NCI-H2081 treated with DMSO at 0.1 percent for 48 hours (cell line): ENCODE measurements at places on chromosomes 6 and 20.

- peak; percentile 4 for DNase-seq
These were observed 54.0 kb upstream of the BTN3A2 start for GRCh38 chr6:26311012-26311384.

DNA sequence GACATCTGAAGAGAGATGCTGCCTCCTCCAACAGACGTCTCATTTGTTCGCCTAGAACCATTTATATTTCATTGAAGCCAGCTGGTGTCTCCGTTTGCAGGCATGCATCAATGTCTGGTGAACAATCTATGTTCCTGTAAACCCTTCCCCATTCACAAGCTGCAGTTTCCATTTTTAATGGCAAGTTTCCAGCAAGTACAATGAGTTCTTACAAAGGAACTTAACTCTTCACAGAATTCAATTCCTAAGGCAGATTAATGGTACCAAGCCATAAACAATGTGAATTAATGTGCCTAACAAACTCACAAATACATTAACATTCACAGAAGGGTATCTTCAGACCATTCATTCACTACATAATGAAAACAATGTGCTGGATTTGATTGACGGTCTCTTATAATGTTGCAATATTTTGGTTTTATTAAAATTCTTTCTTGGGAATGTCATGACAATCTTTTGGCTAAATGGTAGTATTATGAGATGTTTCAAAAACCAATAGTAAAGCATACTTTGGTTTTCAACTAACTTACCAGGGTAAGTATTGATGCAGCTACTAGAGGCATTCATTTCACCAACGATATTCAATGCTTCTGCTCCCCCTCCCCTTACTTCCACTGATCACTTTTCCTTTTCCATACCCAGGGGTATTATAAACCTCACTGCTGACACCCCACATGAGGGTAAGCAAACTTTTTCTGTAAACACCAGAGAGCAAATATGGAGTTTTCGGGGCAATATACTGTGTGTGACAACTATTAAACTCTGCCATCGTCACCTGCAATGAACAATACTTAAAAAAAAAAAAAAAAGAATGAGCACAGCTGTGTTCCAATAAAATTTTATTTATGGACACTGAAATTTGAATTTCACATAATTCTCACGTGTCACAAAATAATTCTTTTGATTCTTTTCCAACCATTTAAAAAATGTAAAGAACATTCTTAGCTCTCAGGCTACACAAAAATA lies 4.2 kb downstream of the AKIRIN2 start:
- DNase-seq, result no peak

GRCh38 chr6:105326216-105326615 lies 76.7 kb downstream of the PREP start:
- no peak for DNase-seq

- DNase-seq, result no peak
These were observed 284.9 kb upstream of the ECI2 start for GRCh38 chr6:4420160-4420865.

DNA sequence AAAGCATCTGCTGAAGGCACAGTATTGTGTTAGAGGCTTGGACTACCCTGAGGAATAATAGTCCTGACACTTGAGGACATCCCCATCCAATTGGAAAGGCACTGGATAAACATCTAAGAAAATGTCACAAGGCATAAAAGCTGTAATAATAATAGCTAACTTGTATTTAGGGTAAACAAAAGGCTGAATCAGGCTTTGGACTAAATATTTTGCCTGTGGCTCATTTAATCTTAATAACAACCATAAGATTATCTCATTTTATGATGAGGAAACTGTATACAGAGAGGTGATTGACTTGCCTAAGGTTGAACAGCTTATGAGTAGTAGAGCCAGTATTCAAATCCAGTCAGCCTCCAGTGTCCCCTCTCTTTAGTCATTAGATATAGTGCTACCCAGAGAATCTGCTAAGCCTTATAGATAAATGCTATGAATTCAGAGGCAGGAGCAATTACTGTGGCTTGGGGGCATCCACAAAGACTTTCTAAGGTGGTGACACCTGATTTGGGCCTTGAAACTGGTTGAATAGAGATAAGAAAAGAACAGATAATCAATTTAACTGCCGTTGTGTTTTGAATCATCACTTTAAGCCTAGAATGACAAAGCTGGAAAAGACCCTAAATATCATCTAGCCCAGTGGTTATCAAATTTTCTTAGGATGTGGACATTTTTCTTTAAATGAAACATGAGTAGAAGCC lies 7.5 kb upstream of the ZSWIM1 start:
- DNase-seq, result no peak

DNA sequence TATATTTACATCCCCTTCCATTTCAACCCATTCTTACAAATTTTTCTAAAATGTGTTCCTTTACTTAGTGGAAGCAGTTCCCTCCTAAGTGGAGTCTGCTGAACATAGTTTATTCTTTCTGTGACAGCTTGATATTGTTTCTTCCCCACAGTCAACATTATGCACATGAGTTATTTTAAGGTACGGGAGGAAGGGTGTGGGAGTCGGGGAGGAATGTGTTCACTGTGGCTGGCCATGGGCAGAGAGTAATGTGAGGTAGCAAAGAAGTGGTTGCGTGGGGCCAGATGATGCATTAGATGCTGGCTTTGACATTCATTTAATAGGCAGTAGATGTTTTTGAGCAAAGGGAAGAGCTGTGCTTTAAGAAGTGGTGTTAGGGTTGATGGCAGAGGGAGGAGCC lies 98.5 kb downstream of the ARMC2 start:
- DNase-seq, result no peak

- DNase-seq, result no peak
These were observed 30.5 kb downstream of the GRM4 start for GRCh38 chr6:34115403-34115795.

- DNase-seq, result no peak
These were observed 19.1 kb downstream of the ZFP64 start for GRCh38 chr20:52172392-52173047.

DNA sequence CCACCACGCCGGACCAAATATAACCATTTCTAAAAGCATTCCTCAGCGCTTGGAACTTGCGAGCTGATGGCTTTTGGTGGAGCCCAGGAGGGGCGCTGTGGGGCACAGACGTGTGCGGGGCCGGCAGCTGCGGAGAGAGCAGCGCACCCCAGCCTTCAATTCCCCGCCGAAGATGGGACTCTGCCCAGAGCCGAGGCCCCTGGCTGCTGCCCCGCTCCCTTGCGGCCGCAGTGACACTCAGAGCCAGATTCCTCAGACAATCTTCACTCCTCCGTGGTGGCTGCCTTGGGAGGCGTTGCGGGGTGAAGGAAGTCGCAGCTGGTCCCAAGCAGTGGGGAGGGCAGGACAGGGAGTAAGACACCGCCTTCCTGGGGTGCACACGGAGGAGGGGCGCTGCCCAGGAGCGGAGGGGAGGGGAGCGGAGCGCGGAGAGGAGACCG lies 87.7 kb downstream of the TMEM242 start:
- no peak for DNase-seq

GRCh38 chr20:9140162-9140760 lies 71.4 kb downstream of the PLCB4 start:
- DNase-seq, result no peak

DNA sequence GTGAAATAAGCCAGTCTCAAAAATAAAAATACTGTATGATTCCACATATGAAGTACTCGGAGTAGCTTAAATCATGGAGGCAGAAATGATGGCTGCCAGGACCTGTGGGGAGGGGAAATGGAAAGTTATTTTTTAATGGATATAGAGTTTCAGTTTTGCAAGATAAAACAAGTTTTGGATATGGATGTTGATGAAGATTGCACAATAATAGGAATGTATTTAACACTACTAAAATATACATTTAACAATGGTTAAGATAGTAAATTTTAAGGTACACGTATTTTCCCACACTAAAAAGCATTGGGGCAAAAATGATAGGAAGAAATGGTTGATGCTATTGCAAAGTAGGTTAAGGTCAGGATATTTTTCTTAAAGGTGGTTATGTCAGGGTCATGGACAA lies 1058.9 kb upstream of the MAP3K7 start:
- DNase-seq, result no peak

DNA sequence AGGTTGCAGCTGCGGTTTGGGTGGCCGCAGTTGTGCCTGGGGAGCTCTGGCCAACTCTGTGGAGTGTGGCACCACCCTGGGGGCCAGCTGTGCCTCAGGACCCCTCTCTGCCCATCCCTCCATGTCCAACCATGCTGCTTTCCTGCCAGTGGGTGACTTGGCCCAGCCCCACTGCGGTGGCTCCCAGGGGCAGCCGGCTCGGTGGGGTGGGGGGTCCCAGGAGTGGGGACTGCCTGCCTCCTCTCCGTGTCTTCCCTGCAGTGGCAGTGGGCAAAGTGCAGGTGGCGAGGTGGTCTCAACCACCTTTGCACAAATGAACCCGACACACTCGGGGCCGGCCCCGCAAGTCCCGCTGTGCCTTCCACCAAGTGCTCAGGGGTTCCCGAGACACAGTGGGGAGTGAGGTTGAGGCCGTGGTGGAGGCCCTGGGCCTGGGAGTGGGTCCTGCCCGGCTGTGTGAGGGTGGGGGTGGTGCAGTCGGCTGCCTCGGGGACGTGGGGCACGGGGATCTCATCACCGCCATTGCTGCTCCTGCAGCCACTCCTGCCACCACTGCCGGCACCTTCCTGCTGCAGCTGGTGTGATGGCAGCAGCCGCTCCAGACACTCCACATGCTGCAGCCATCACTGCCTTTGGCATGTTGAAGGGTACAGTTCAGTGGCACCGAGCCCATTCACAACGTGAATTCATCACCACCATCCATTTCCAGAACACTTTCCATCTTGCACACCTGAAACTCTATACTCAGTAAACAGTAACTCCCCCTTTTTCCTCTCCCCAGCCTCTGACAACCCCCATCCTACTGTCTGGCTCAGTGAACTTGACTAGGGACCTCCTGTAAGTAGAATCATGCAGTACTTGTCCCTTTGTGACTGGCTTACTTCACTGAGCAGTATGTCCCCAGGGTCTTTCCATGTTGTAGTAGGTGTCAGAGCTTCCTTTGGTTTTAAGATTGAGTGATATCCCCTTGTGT lies 10.7 kb upstream of the SLCO4A1 start:
- DNase-seq, result peak; percentile 65

DNA sequence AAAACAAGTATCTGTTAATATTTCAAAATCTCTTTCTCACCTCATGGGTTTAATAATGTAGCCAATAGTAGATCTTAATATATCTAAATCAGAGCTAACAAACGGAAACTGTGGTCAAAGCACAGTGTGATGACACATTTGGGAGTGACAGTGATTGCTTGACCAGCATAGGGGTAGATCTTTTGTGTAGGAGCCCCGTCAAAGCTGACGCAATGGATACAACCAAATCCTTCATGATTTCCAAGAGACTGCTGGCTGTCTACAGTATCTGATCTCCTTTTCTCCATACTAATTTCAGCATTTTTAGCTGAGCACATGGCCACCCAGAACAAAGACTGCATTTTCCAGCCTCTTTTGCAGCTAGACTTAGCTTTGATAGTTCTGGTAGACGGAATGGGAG lies 299.3 kb upstream of the ECI2 start:
- no peak for DNase-seq

GRCh38 chr20:40009542-40009941 lies 679.5 kb downstream of the MAFB start:
- no peak for DNase-seq

- DNase-seq, result no peak
These were observed 40.4 kb upstream of the RAB23 start for GRCh38 chr6:57262488-57262887.

- no peak for DNase-seq
These were observed 160.4 kb upstream of the SLC22A16 start for GRCh38 chr6:110636781-110637180.

GRCh38 chr6:19789100-19789803 lies 47.9 kb upstream of the ID4 start:
- DNase-seq, result no peak

GRCh38 chr20:15317546-15318232 lies 980.3 kb upstream of the FLRT3 start:
- no peak for DNase-seq

- DNase-seq, result no peak
These were observed 23.5 kb downstream of the TM9SF4 start for GRCh38 chr20:32132911-32133549.

GRCh38 chr6:135310291-135310690 lies 129.2 kb downstream of the MYB start:
- no peak for DNase-seq

GRCh38 chr20:51833326-51833725 lies 31.0 kb upstream of the SALL4 start:
- no peak for DNase-seq

DNA sequence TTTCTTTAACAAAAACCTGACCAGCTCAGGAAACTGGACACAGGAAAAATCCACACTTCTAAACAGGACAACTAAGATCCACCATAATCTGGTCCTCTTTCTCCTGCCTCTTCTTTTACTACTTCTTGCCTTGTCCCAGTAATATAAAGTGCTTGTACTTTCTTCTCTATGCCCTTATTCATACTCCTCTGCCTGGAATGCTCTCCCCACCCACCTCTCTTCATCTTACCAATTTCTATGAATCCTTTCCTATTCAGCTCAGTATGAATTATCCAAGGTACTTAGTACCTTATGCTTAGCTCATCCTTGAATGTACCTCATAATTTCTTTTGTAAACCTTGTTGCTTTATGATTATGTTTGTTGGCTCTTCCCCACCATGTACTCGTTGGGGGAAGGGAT lies 159.4 kb downstream of the CDK19 start:
- DNase-seq, result no peak

DNA sequence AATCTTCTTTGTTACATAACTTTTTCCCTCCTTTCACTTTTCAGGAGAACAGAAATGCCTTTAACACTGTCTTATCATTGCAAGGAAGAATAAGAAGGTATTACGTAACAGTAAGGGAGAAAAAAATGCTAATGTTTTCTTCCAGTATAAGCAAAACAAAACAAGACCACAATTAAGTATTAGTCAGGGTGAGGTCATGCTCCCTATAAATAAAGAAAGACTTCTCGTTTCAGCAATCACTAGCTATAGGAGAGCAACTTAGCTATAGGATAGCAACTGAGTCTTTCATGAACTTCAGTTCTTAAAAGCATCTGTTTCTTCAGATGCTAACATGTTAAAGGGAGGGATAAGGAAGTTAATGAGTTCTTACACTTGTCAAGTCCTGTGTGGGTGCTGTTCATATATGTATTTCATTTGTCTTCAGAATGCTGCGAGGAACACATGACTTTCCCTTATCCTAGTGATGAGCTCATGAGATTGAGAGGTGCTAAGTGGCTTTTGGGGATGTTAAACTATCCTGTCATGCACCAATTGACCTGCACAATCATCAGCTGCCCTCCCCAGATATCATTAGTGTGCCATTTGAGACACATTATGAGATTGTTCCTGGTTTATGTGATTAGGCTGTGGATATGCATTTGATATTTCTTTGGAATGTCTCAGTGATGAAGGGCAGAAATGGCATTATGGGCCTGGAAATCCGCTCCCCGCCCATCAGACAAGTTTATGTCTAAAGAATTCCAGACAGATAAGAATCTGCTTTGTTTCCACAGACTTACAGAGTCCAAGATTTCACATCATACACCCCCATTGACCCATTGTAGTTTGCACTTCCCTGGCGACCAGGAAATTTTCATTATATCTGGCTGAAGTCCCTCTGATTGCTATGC lies 37.5 kb downstream of the LAMA4 start:
- DNase-seq, result no peak

- DNase-seq, result no peak
These were observed 24.6 kb downstream of the PRSS35 start for GRCh38 chr6:83536647-83537589.
